ENCODE measurements at places on chromosomes 6 and 20.

DNA sequence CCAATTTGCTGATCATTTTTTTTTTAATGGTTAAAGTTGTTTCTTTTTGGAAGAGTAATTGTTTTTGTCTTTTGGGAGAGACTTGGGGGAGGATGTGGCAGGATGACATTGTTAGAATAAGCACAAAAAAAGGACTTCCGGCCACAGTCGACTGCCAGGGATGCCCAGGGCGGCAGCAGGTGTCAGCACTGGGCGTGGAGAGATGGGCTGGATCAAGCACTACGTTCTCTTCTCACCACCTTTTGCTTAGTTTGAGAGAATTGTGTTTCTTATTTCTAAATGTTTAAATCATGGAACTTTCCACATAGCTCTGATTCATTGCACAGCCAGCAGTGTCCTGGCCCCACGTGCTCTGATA lies 104.6 kb upstream of the FRMD1 start:
- DNase-seq = no peak

GRCh38 chr20:54451171-54451570 lies 24.2 kb upstream of the DOK5 start:
- no peak for DNase-seq

GRCh38 chr6:17021539-17021889 lies 80.3 kb upstream of the STMND1 start:
- no peak for DNase-seq

GRCh38 chr6:95431637-95432228 lies 145.6 kb upstream of the MANEA start:
- peak; percentile 3 for DNase-seq

DNA sequence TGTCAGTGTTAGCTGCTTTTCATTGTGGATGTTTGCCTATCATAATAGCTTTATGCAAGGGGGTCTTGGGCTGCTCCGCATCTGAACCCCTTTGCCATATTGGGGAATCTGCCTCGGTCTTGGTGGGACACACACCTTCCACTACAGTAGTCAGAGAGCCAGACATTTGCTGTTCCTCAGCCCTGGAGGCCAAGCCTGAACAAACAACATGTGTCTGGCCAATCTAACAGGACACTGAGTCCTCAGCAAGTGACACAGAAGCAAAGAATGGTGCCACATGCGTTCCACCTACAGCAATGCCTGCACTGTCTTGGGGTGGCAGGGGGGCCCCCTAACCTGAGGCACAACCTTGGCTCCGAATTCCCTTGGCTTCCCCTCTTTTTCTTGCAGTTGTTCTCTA lies 243.9 kb downstream of the LY86 start:
- no peak for DNase-seq

DNA sequence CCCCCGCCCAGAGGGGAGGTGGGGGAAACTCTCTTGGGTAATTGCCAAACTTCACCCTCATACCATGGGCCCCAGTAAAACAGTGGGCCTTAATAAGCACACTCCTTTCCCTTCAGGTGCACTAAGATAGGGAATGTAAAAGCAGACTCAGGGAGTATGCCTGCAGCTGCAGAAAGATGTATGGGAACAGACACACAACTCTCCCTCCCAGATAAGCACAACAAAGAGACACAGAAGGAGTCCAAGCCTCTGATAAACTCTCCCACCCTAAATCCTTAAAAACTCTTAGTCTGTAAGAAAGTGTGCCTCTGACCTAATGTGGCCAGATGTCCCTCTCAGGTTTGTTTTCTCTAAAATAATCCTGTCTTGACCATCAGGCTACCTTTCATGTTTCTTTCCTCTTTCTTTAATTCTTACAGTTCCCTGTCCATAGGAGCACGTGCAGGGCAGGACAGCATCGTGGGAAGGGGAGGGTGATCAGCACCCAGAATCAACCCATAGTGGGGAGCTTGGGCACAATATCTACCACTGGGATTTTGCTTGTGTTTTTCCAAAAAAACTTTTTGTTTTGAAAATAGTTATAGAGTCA lies 11.3 kb upstream of the CTCFL start:
- no peak for DNase-seq

DNA sequence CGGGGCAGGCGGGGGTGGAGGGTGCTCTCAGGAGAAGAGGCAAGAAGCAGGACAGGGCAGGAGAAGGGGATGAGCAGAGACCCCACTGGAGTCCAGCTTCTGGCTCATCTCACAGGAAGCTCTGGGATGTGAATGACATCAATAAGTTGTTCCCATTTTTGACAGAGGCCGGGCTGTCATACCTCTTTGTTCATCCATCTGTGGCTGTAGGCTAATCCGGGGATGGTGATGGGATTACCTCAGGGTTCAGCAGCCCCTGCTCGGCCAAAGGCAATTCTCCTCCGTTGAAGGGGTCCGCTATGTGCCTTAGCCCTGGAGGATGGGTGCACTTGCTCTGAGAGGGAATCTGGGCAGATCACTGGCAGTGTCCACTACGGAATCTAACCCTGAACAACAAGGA lies 3.3 kb upstream of the TMC2 start:
- DNase-seq = no peak

GRCh38 chr6:140078561-140079125 lies 704.2 kb upstream of the CITED2 start:
- DNase-seq = peak; percentile 98

- no peak for DNase-seq
Observed at GRCh38 chr6:75906871-75907270, 157.8 kb downstream of the MYO6 start.

DNA sequence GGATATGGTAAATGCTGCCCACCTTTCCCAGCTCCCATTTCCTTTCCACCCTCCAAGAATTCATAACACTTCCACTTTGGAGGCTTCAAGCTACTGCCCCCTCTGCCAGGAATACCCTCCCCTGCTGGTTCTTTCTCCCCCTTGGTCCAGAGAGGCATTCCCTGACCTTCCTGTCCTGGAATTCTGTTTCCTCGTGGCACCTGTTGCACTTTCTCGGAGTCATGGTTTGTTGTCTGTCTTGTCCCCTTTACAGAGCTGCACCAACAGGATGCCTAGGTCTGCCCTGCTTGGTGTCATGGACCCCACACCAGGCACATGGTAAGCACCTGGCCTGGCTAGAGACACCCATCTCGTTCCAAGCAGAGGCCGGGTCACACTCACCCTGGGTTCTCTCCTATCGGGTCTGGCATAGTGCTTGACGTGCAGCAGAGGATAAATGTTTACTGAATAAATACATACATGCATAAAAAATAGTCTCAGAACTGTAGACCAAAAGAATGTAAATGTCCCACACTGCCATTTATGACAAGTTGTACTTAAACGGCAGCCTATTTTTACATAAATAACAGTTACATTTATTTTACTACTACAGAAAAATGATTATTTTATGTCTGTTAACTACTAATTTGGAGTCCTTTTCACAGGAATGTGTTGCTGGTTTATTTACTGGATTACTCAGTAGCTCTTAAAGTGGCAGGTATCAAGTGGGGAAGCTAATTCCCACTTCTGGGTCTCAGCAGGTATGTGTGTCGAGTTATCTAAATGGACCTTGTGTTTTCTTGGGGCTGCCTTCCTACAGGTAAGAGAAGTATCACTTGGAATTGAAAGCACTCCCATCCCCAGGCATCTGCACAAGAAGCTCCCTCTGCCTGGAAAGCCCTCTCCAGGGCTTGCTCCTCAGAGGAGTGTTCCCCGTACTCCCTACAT lies 69.3 kb downstream of the KIF13A start:
- DNase-seq = no peak
